ENCODE measurements at places on chromosomes 2 and 18. TPM values are rescaled to one million over a fixed set of nuclear protein-coding genes. Genes with fewer than 3 reads are reported as not detected.

DNA sequence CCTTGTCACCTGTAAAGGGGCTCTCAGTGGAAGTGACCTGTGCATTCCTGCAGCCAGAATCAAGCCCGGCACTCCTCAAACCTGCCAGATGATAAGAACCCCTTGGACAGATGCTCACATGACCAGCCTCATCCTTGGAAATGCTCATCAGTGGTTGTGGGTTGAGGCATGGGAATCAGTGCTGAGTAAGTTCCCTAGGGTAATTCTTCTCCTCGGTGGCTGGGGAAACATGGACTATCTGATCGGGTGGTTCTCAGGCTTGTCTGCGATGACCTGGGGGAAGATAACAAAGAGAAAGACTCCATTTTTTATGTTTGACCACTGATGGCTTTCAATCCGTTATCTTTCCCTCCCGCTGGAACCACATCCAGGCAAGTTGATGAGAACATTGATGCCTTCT lies 84.0 kb downstream of the SPP2 start:
- no peak for DNase-seq

DNA sequence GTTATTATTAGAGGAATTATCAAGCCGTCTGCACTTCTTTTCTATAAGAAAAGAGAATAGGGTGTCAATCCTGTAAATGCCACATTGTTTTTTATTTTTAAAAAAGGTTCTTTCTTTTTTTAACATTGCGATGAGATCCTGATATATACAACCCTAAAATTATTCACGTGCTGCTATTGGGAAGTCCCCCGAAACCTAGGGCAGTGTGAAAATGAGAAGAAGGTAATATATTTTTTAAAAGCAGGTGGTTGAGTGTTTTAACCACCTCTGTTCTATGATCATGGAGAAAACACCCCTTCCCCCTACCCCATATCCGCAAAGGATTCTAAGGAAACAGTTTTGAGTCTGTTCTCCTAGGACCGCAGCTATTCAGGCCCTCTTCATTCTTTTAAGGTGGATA lies 94.5 kb upstream of the KLHL14 start:
- DNase-seq: no peak

DNA sequence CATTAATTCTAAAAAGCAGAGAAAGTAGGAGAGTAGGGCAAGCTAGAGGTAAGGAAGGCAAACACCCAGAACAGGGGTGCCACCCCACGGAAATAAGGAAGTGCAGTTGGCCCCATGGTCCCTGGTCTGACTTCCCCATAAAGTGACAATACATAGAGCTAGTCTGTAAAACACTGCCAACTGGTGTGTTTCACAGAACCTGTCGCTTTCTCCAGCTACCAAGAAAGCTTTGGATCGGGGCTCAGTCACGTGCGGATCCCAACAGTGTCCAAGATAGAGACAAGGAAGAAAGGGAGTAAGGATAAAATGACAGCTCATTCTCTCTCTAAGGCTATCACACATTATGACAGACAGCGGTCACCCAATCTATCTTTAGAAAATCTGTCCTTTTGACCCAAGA lies 36.4 kb downstream of the TBC1D8 start:
- no peak for DNase-seq

- DNase-seq: no peak
These were observed 69.1 kb upstream of the TCF7L1 start for GRCh38 chr2:85063981-85064599.

GRCh38 chr2:157264099-157264498 lies 6.6 kb downstream of the GALNT5 start:
- no peak for DNase-seq

GRCh38 chr2:128797937-128798336 lies 479.3 kb upstream of the HS6ST1 start:
- peak; percentile 7 for DNase-seq

GRCh38 chr18:7632152-7633098 lies 65.3 kb downstream of the PTPRM start:
- no peak for DNase-seq

- no peak for DNase-seq
These were observed 305.7 kb downstream of the AGPS start for GRCh38 chr2:177698281-177698680.

DNA sequence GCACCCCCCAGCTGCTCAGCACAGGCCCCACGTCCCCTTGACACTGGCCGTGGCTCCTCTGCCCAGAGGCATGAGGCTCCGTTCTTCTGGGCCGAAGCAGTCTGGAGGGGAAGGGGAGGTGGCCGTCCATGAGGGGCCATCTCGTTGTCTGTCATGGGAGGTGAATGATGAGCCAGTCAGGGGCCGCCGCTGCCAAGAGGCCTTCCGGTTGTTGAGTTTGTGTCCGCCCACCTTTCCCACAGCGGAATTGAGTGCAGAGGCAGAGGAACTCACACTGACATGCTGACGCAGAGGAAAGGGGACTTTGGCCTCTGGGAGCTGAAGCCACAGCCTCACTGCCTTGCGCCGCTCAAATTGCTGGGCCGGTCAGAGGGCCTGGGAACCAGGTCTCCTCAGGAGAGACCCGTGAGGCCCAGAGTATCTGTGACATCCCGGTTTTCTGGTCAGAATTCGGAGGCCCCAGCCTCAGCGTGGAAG lies 268.4 kb downstream of the ATAD2B start:
- DNase-seq: no peak

GRCh38 chr2:56803596-56803995 lies 619.8 kb downstream of the CCDC85A start:
- DNase-seq: no peak

GRCh38 chr2:36587556-36587955 lies 10.4 kb downstream of the FEZ2 start:
- DNase-seq: no peak

GRCh38 chr18:59516356-59517155 lies 157.5 kb upstream of the LMAN1 start:
- no peak for DNase-seq

- no peak for DNase-seq
These were observed 164.8 kb upstream of the KLHL14 start for GRCh38 chr18:32937597-32937996.

The CNDP1 gene
- total RNA-seq: 0.29 TPM

The GALNT13 gene
- 6.7 TPM for total RNA-seq
